ENCODE measurements at places on chromosomes 5 and 9. TPM values are rescaled to one million over a fixed set of nuclear protein-coding genes. Genes with fewer than 3 reads are reported as not detected.

The GPX3 gene
- 56.0 TPM for total RNA-seq

The CSF1R gene
- total RNA-seq: 0.69 TPM

The LRRC19 gene
- total RNA-seq: not detected

The SHOC1 gene
- under 0.01 TPM for total RNA-seq

The IL33 gene
- total RNA-seq: 65.7 TPM

The TBC1D2 gene
- 17.6 TPM for total RNA-seq

The PCDHGA9 gene
- 5.5 TPM for total RNA-seq

The COL23A1 gene
- total RNA-seq: 0.10 TPM

The PCDHB16 gene
- 0.50 TPM for total RNA-seq

The LIFR gene
- total RNA-seq: 30.1 TPM

The FYB1 gene
- 0.03 TPM for total RNA-seq

The CNTLN gene
- total RNA-seq: 10.0 TPM

The IFNK gene
- total RNA-seq: not detected

The PDZD2 gene
- 0.46 TPM for total RNA-seq

The PKN3 gene
- 0.46 TPM for total RNA-seq

The MZB1 gene
- not detected for total RNA-seq

The PCDHB14 gene
- total RNA-seq: 2.1 TPM

The SERF1B gene
- total RNA-seq: 11.8 TPM

The SMIM33 gene
- total RNA-seq: not detected

The ZNF454 gene
- total RNA-seq: 1.9 TPM

The MEIKIN gene
- not detected for total RNA-seq

The PROB1 gene
- 1.3 TPM for total RNA-seq

The PDLIM7 gene
- 192 TPM for total RNA-seq

The BTNL8 gene
- total RNA-seq: not detected

The NUDT12 gene
- total RNA-seq: 10.8 TPM

The PPP3R2 gene
- not detected for total RNA-seq

The AKNA gene
- total RNA-seq: 13.1 TPM

The GRM6 gene
- total RNA-seq: not detected

The CD14 gene
- total RNA-seq: 4.8 TPM

The PCDHA9 gene
- total RNA-seq: 0.07 TPM

The CD180 gene
- total RNA-seq: not detected

The ADAMTSL1 gene
- total RNA-seq: 128 TPM

The TEK gene
- total RNA-seq: 15.5 TPM

The FOXD4 gene
- 0.13 TPM for total RNA-seq

The LAMC3 gene
- total RNA-seq: 0.33 TPM

The SAPCD2 gene
- 3.7 TPM for total RNA-seq

The LURAP1L gene
- total RNA-seq: 25.4 TPM

The C5 gene
- 5.3 TPM for total RNA-seq

All from smooth muscle cell of the pulmonary artery (primary cell).